ENCODE measurements at places on chromosomes 3 and 15. TPM values are rescaled to one million over a fixed set of nuclear protein-coding genes. Genes with fewer than 3 reads are reported as not detected.

Gene FBXL22
- 0.49 TPM for total RNA-seq

Gene NXPE3
- total RNA-seq, result 4.3 TPM

Gene MKRN3
- total RNA-seq, result 10.1 TPM

Gene ALDH1A3
- 248 TPM for total RNA-seq

Gene ZDHHC23
- total RNA-seq, result 22.8 TPM

Gene MESP2
- 0.20 TPM for total RNA-seq

Gene OIP5
- total RNA-seq, result 19.7 TPM

Gene GPX1
- total RNA-seq, result 330 TPM

Measured in HCT116 (cell line).